Right renal cortex interstitium (tissue), 3 donors: ENCODE measurements at places on chromosomes 5 and 9. TPM values are rescaled to one million over a fixed set of nuclear protein-coding genes. Genes with fewer than 3 reads are reported as not detected.

- peak; percentile 10 for DNase-seq
Measured at GRCh38 chr9:118595719-118596305, 773.4 kb downstream of the BRINP1 start.

- peak; percentile 53 for DNase-seq
Measured at GRCh38 chr5:171450423-171451331, 31.2 kb downstream of the FGF18 start.

NFIB gene
- 18.1 TPM for polyA plus RNA-seq

DNA sequence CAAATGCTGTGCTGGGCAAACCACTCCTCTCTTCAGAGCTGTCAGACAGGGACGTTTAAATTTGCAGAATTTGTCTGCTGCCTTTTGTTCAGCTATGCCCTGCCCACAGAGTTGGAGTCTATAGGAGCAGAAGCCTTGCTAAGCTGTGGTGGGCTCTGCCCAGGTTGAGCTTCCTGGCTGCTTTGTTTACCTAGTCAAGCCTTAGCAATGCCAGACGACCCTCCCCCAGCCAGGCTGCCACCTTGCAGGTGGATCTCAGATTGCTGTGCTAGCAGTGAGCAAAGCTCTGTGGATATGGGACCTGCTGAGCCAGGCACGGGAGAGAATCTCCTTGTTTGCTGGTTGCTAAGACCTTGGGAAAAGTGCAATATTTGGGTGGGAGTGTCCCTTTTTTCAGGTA is 314.9 kb downstream of the NNT start:
- no peak for DNase-seq

DNA sequence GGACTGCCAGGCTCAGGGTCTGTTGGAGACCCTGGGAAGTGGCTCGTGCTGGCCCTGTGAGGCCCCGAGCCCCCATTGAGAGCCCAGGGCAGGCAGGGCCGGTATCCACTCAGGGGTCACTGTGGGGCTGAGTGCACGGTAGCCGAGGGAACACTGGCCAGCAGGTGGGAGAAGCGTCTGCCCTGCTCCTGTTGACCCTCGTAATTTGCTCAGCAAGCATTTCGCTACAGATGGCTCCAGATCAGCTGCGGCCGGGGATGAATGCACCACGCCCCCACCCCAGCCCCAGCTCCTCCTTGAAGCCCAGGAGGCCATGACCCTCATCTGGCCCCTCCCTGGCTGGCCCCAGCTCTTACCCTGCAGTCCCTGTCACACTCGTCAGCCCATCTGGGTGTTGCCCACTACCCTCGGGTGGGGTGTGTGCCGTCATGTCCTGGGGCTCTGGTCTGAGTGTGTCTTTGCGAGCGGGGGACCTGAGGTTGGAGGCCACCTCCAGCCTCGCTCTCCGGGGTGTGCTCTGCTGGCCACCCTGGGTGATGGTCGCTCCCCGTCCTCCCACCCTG is 6.1 kb upstream of the NRARP start:
- DNase-seq, result no peak

OR1Q1 gene
- not detected for polyA plus RNA-seq

GRCh38 chr5:172697123-172698121 is 56.4 kb downstream of the NEURL1B start:
- DNase-seq, result peak; percentile 84

GFRA3 gene
- 2.3 TPM for polyA plus RNA-seq
